ENCODE measurements at places on chromosomes 6 and 20.
A peak's percentile ranks its signal among the peaks of the same experiment; 100 is the strongest.

- no peak for DNase-seq
These were observed 28.1 kb upstream of the AKAP7 start for GRCh38 chr6:131107151-131107550.

- no peak for DNase-seq
These were observed 300.2 kb downstream of the PTPRT start for GRCh38 chr20:42889517-42889916.

DNA sequence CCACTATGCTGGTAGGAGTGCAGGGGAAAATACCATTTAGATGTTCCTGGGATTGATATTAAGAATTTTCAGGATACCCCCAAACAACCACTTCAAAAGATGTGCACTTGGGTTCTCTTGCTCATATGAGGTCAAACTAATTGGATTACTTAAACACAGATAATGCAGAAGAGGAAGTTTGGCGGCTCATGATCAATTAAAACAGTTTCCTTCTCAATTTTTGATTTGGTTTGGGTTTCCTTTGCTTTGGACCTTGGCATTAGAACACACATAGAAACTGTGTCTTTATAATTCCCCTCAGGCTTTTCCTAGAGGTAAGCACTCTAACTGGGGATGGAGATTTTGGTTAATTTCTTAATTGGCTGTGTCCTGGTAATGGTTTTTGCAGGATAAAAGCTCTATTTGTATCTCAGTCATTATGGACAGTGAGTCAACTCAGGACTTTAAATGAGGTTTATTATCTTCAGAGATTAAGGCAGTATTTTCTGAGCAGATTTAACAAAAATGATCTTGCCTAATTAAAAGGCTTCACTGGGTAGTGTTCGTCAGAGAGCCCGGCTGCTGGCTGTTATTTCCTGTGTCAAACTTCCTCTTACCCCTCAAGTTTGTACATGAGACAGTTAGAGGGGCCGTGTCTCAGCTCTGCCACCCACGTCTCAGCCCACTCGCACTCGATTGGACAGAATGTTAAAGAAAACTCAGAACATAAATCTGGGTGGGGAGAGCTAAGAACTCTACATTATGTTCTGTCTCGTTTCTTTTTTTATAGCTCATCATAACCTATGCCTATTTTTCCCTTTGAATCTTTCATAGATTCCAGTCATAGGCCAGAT lies 50.3 kb upstream of the PREP start:
- peak; percentile 20 for DNase-seq

GRCh38 chr6:10146715-10147451 lies 268.0 kb downstream of the TFAP2A start:
- no peak for DNase-seq

- DNase-seq = no peak
These were observed 6.6 kb downstream of the ZNF335 start for GRCh38 chr20:45965169-45966002.

GRCh38 chr6:106360410-106360988 lies at the start of gene CRYBG1:
Gene CRYBG1 (plus strand): TSS chr6:106360717. CDS start chr6:106360909, 192 bp downstream.
- peak; percentile 37 for DNase-seq

GRCh38 chr6:82419132-82419581 lies 55.5 kb downstream of the TPBG start:
- DNase-seq = no peak

DNA sequence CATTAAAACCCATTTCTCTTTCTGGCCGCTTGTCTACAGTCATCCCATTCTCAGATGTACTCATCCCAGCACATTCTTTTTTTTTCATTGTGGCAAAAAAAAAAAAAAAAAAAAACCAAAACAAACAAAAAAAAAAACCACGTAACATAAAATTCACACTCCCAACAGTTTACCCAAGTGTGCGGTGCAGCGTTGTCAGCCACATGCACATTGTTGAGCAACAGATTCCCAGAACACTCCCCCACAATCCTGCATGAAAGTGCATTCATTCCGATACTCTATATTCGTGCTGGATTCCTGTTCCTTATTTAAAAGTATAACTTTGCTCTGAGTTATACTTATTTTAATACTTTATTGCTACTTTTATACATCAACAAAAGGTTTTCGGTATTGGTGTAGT lies 96.0 kb downstream of the SASH1 start:
- no peak for DNase-seq

DNA sequence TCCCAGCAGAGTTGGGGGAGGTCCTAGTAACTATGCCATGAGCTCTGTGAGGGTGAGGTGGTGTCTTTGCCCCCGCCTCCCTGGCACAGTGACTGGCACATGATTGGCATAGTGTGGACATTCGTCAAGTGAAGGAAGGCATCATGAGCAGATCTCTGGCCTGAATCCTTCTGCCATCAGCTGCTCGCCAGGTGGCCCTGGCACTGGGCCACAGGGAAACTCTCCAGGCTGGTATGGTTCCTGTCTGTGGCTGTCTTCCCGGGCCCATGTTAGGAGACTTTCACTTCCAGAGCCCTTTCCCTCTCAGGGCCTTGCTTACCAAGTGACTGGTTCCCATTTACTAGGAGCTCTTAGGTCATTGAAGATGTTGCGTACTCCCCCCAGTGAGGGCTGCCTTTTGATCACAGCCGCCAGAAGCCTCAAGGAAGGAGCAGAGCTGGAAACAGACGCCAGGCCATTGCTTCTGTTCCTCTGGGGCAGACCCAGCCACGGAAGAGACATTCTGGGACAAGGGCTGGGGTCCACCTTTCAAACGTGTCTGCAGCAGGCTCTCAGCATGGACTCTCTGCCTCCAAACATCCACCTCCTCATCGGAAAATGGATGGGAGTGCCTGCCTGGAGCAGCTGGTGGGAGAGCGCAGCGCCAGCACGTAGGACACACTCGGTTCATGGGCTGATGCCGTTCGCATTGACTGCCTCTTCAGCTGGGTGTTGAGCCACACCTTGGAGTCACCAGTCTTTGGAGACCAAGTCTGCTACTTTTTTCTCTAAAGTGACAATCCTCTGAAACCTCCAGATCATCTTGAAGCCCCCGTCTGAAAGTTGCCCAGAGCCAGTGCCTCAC lies 67.2 kb downstream of the PTPN1 start:
- no peak for DNase-seq

GRCh38 chr6:46338131-46338530 lies 153.1 kb downstream of the RCAN2 start:
- DNase-seq = no peak

- no peak for DNase-seq
These were observed 11.4 kb downstream of the MAP7 start for GRCh38 chr6:136538836-136539235.

DNA sequence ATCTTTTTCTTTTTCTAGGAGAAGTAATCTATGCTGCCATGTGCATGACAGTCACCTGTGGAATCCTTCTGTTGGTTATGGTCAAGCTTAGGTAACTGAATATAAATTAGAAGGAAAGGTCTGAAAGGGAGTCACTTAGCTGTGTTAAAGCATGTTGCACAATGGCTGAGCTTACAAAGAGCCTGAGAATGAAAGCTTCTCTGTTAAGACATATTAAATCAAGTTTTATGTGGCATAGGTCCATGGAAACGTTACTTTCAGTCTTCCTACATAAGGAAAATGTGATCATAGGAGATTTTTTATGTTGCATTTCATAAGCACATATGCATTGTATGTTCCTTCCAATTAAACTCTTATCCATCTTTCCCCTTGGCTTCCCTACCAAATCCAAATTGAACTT lies 72.1 kb downstream of the GFRAL start:
- DNase-seq = no peak

- no peak for DNase-seq
These were observed 38.5 kb downstream of the SOD2 start for GRCh38 chr6:159654483-159655098.

GRCh38 chr6:159445351-159445750 lies 247.7 kb downstream of the SOD2 start:
- no peak for DNase-seq

- no peak for DNase-seq
These were observed 12.4 kb downstream of the WFDC3 start for GRCh38 chr20:45779011-45779915.

- no peak for DNase-seq
These were observed 96.8 kb downstream of the PSMG4 start for GRCh38 chr6:3355358-3356055.

DNA sequence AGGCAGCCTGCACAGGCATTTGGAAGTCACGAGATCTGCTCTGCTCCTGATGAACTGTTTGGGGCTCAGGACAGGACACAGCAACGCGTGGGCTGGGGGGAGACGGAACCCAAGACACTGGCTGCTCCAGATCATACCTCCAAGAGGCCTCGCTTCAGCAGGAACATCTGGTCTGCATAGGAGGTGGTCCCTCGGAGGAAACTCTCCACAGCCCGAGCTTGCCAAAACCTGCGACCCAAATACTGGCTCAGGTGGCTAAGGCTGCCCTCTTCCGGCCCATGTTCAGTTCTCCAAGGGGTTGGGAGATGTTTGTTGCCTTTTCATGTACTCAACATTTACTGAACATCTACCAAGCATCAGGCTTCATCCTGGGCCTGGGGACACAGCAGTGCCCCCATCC lies 51.7 kb downstream of the MYH7B start:
- no peak for DNase-seq

DNA sequence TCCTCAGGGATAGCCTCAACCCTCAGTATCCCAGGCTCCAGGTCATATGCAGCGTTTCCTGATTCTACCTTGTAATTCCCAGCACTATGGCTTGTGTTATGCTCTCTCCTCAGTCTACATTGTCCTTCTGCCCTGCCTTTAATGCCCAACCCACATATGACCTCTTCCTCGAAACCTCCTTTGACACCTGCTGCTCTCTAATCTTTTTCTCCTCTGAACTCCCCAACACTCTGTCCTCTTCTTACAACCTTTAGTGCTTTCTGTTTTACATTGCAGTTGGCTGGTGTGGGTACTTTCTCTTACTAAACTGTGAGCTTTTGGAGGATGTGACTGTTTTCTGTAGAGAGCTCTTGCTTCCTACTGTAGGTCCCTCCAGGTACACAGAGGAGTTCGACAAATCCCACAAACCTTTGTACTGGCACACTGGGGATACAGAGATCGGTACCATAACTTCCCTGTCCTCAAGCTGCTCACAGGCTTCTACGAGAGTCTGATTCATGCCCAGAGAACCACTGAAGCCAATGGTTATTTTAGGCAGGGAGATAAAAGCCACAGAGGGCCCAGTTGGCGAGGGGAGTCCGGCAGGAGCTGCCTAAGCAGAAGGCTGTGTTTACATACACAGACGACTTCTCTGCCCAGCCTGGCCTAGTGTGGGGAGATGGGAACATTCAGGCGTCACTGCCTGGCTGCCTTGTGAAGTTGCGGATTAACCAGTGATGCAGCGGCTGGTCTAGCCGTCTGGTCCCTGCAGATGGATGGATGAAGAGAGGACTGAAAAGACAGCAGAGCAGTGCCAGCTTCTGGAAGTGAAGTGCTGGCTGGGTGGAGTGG lies 8.4 kb upstream of the EPB41L1 start:
- DNase-seq = no peak

DNA sequence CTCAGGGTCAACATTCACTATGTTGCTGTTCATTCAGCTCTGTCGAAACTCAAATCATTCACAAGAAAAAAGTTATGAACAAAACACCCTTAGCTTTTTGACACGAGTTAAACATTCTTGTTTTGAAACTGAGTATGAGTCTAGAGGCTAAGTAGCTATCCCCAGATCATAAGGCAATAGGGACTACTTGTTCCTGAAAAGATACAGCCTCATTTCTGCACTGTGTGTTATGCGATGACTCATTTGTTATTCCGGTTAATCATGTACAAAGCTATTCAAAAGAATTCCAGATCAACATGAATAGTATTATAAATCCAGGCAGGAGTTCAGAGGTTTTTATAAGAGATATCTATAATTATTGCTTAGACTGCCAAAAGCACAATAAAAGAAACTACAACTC lies 908.0 kb downstream of the QKI start:
- no peak for DNase-seq

Measured in activated CD8-positive, alpha-beta memory T cell treated with anti-CD3 and anti-CD28 coated beads for 48 hours (primary cell).